ENCODE measurements at places on chromosomes 16 and 17.

GRCh38 chr17:75624714-75625345 lies 8.4 kb upstream of the SMIM5 start:
- no peak for DNase-seq

DNA sequence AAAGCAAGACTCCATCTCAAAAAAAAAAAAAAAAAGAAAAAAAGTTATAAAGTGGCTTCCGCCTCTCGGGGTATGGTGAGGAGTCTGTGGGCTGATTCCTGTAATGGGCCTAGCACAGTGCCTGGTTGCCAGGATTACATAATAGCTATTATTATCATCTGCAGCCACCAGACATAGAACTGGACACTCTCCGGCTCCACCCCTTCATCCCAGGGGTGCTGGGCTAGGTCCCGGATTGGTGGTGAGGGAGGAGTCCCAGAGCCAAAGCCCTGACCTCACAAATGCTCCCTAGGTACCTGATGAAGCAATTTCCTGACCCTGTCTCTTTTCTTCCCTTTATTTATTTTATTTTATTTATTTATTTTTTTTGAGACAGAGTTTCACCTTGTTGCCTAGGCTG lies 11.6 kb upstream of the ADGRG1 start:
- no peak for DNase-seq

- no peak for DNase-seq
These were observed 4.2 kb downstream of the SLX4 start for GRCh38 chr16:3607161-3607560.

GRCh38 chr17:77527409-77527808 lies 386.6 kb downstream of the SEC14L1 start:
- DNase-seq: no peak

DNA sequence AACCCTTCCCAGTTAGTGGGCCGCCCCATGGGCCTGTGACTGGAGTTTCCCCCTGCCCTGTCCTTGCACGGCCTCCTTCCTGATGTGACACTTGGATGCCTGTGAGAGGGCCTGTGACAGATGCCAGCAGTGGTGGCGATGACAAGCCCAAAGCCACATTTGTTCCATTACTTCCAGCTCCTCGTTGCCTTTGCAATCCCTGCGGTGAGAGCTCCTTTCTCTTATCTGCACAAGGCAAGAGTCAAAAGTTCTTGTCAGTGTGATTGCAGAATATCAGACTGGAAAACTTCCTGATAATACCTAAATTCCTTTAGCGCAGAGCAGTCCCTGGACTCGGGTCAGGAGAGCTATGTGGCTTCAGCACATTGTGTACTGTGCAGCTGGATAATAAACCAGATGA lies 54.4 kb upstream of the ARHGAP44 start:
- DNase-seq: no peak

GRCh38 chr17:17703140-17703919 lies 22.1 kb downstream of the RAI1 start:
- no peak for DNase-seq

GRCh38 chr17:7281953-7282751 lies 634 bp downstream of the SLC2A4 start:
- DNase-seq: no peak

- DNase-seq: no peak
These were observed 39.5 kb downstream of the DYNLRB2 start for GRCh38 chr16:80580109-80580832.

Measured in right atrium auricular region (tissue), 2 donors.